Stimulated activated CD8-positive, alpha-beta memory T cell treated with anti-CD3 and anti-CD28 coated beads, Interleukin-4, amount 100 ng/mL, for 4 hours (primary cell): ENCODE measurements at places on chromosomes 1 and 21.

DNA sequence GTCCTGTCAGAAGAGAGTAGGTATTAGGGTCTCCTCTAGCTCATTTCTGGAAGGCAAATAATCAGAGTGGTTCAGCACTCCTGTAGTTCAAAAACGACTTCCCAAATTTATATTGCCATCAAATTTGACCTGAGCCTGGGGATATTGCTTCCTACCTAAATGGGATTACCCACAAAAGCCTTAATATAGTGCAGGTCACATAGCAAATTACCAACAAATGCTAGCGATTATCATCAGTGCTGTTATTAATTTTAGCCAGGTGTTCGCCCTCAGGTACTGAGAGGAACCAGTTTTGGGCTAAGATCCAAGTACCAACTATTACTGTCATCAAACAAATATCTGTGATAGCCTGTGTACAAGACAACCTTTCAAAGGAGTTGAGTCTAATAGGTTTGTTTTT lies 661.8 kb upstream of the PTBP2 start:
- DNase-seq: no peak

GRCh38 chr1:206772243-206772937 lies at the start of gene IL10:
IL10 (minus strand) TSS chr1:206772494; CDS start chr1:206772435, 59 bp downstream.
- no peak for DNase-seq

DNA sequence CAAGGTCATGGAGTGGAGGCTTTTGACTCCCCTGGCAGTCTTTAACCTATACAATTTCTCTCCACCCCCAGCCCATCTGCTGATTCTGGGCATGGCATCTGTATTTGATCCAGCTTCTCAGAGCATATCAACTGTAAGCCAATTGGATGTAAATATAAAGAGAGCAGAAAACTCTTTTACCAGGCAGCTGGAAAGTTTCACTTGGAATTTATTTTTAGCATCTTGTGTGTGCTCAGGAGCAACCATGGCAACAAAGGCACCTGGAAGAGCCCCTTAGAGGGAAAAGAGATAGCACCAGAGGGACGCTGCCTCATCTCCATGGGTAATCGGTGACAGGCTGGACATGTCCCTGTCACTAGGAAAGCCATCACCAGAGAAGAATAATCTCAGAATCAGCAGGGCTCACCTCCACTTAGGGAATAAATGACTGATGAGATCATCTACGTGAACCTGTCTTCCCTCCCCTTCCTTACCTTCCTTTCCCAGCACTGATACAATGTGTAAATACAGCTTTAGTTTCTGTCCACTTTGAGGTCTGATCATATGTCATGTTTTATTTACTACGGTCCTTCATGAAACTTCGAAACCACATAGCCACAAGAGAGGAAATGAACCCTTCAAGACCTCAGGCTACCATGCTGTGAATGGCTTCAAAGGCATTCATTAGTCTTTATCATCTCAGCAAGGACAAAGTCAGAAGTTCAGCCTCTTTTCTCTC lies 25.3 kb upstream of the SIPA1L2 start:
- DNase-seq: no peak

DNA sequence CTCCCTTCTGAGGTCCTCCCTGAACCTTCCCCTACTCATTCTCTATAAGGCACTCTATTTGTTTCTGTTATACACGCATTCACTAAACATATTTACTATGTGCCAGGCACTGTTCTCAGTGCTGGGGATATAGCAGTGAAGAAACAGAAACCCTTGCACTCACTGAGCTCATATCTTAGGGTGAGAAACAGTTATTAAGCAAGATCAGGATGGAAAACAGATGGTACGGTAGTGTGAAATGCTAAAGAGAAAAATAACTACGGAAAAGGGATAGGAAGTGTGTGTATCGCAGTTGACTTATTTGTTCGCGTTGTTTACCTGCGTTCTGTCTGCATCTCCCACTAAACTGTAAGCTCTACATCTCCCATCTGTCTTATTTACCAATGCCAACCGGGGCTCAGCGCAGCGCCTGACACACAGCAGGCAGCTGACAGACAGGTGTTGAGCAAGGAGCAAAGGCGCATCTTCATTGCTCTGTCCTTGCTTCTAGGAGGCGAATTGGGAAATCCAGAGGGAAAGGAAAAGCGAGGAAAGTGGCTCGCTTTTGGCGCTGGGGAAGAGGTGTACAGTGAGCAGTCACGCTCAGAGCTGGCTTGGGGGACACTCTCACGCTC lies 572 bp downstream of the CYB5RL start:
- no peak for DNase-seq

DNA sequence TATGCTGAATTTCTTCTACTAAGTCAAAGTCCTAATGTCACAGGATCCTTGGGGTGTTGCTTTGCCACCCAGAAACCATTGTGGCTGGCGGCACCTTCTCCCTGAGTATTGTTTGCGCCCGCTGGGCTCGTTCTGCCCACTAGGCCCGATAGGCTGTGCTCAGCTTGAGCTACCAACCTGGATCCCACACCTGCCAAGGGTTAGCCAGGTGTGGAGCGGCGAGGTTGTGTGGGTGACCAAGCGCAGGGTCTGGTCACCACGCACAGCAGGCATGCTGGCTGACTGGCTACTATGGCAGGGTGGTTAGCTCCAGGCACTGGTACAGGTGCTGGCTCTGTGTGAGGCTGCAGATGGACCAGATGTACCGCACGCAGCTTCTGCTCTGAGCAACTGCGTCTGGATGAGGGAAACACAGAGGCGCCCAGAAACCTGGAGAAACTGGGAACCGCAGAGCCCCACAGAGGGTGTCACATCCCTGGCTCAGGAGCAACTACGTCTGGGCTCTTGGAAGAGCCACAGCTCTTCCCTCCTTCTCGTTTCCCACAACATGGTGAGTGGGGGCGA lies 50.3 kb upstream of the SCYL3 start:
- DNase-seq: no peak

DNA sequence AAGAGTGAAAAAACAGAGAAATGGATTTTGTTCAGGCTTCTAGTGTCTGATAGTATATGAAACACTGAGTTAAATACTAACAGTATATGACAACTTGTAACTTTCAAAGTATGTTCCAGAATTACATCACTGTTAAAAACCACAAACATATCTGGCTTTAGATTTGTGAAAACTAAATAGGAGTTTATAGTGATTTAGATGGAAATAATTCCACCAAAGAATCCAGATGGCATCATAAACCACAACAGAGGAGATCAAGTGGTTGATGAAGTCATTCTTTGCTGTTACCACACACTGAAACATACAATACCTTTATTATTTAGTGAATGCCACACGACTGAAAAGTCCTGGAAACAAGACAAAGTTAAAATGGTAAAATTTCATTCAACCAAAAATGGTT lies 37.2 kb downstream of the ALG14 start:
- no peak for DNase-seq

DNA sequence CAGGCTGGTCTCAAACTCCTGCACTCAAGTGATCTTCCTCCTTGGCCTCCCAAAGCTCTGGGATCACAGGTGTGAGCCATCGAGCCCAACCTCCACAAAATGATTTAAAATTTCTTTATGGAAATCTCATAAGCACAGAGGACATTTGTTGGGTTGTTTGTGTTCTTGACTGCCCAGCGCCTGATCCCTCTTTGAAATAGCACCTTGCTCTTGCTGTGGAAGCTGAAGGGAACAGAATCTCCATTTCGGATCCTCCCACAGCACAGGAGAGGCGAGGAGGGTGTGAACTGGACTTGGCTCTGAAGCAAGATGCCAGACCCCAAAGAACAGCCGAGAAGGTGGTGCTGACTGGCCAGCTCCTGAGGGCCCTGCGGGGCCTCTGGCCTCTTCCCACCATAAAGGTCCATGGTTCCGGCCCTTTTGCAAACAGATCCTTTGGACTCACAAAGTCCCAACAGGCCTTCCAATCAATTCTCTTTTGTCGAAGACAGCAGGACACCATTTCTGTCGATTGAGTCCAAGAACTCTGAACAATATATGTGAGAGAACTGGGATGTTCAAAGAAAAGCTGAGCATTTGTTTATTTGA lies 45.6 kb upstream of the COA6 start:
- no peak for DNase-seq

DNA sequence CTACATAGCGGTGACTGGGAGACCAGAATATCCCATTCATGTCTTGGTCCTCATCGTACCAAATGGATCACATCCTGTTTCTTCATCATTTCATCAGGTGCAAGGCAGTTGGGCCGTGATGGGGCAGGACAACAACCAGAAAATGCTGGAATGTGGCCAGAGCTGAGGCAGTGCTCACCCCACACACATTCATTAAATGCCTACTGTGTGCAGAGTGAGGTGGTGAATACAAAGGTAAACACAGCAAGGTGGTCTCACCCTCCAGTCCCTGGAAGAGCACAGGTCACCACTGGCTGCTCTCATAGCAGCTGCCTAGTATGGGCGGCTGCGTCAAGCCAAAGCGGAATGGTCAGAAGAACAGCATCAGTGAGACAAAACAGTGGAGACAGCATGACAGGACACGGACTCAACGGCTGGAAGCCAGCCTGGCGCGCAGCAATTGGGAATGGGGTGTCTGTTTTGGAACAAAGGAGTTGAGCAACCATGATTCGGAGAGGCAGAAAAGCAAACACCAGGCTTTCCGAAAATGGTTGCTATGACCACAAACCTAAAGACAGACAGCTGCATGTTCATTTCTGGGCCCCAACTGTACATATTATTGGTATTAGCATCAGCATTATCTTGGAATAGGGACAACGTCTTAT lies 5.6 kb upstream of the ADAMTSL4 start:
- no peak for DNase-seq

- no peak for DNase-seq
Measured at GRCh38 chr1:178772952-178773351, 47.9 kb downstream of the RALGPS2 start.

GRCh38 chr1:214588963-214589597 lies 13.9 kb upstream of the CENPF start:
- DNase-seq: no peak

DNA sequence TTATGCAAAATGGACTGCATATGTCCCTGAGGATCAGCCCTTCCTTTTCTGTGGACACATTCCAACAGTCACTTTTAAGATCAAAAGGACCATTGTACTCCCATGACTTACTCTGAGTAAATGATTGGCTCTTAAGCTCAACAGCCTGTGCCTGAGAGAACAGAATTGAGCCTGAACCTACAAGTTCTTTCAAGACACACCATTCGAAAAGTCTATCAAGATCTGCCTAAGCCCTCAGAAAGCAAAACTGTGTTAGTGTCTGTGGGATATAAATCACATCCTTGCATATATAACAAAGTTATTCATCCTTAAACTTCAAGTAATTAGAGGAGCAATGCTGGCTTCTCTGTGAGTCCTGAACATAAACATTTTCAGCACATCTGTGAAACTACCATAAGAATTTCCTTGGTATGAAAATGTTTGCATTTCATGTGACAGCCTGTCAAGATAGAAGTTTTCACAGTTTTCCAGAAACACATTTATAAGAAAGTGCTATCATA lies 41.6 kb downstream of the PCNX2 start:
- no peak for DNase-seq

- no peak for DNase-seq
Measured at GRCh38 chr1:54160351-54160750, 7.6 kb upstream of the CDCP2 start.

DNA sequence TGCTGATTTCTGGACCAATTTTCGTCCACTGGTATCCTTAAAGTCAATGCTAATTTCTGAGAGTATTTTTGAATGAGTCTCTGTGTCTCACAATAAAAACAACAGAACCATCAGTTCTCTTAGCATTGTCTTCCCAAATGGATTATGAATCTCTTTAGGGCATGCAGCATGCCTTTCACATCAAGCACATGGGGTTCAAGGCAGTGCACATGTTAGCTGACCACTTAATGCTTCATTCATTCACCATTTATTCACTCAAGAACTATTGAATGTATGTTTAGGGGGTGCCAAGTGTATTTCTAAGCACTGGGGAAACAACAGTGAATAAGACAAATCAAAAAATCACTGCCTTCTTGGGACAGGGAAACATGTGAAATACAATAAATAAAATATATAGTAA lies 126.7 kb upstream of the SLC44A3 start:
- DNase-seq: no peak
